ENCODE measurements at places on chromosomes 6 and 20.

GRCh38 chr6:141598487-141598886, 534.2 kb upstream of the GJE1 start:
- peak; percentile 9 for DNase-seq

DNA sequence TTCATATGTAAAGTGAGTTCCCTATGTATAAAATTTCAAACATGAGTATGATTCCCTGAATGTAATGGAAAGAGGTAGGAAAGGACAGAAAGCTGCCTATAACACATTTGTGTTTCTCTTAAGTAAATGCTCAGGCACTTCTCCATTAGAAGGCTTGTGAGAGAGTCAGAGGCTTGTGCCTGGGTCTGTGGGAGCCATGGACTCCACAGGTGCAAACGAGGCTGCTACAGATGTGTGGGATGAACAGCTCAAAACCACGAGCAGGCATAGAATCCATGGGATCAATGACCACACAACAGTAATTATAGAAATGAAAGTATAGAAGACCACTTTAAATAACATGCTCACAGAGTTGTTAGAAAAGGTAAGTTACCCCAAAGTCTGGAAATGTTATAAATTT, 134.4 kb downstream of the ARID1B start:
- DNase-seq, result no peak

- peak; percentile 22 for DNase-seq
These were observed 206.3 kb downstream of the PREX1 start for GRCh38 chr20:48621376-48622078.

- DNase-seq, result no peak
These were observed 222.1 kb upstream of the RREB1 start for GRCh38 chr6:6885521-6886170.

GRCh38 chr6:69783108-69783507, 13.7 kb downstream of the LMBRD1 start:
- DNase-seq, result no peak

- no peak for DNase-seq
These were observed 128.7 kb downstream of the TMEM242 start for GRCh38 chr6:157194643-157195042.

DNA sequence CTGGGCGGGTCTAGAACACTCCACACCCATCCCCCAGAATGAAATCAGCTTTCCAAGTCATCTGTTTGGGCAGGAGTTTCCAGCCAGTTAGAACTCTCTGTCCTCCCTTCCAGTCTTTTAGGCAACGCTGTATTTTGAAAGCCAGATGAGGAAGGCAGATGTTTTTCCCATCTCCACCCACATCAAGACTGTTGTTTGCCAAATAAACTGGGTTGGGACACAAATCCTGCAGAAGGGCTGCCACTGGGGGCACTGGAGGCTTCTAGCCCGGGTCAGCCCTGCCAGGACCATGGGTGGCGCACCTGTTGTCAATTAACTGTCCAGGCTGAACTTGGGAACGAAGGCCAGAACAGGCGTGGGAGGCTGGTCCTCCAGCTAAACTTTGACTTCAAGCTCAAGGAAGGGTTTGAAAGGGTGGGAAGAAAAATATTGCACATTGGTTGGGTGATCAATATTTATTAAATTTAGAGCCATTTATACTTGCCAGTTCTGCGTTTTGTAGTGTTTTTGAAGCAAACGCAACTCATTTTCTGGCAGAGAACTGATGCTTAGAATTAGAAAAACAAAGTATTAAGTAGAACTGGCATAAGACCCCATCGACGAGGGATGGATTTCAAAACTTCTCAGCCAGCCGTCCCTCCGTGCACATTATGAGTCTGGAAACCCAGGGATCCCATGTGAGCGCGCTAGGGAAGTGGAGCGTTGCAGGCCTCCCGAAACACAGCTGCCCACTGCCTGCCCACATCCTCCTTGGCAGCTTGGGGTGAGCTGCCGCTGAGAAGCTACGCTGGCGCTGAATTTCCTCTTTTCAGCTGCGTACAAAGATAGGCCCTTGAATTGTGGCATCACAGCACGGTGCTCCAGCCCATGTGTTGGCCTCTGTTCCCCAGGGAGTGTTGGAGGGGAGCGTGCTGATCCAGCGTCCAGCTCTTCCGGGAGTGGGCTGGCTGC, 297.4 kb downstream of the QKI start:
- peak; percentile 69 for DNase-seq

GRCh38 chr20:48149902-48150301, 364.6 kb upstream of the SULF2 start:
- no peak for DNase-seq

DNA sequence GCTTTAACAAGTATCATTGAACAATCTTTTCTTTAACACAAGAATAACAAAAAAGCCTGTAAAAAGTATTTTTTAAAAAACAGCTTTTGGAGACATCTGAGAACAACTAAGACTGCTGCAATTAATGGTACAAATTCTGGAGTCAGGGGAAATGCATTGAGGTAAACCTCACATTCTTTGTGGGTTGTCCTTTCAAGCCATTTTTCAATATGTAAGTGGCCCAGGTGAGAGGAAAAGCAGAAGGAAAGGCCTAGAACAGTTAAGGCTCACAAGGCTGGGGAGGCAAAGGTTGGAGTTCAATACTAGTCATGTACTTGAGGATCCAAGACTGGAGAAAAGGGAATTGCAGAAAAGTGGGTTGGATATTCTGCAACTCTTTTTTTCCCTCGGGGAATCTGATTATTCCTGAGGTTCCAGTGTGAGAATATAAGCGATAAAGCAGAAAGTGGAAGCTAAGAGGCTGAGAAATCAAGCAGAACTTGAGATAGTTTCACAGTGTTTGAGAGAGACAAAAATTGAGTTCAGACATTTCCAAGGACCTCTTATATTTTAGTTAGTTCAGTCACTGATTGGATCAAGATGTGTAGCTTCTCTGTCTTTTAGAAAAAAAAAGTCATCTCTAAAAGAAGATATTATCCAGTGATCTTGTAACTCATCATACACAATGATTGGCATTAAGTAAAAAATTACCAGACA, 25.0 kb upstream of the TXLNB start:
- DNase-seq, result no peak

GRCh38 chr6:28985462-28986164, 19.5 kb downstream of the ZNF311 start:
- peak; percentile 98 for DNase-seq

DNA sequence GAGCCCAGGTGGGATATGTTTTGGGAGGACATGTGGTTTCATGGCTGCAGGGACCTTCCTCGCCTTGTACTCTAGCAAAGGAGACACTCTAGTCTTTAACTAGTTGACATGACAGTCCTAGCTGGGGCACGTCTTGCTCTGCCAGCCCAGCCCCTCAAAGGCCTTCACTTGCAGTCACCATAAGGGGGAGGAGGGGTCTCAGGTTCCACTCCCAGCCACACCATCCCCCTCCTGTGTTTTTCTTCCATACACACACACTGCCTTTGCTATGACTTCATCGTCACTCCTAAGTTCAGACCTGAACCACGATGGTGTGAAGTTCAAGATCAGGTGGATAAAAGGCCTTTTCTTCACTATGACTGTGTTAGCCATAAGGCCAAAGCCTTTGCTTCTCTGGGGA, 13.5 kb downstream of the ULBP1 start:
- no peak for DNase-seq

DNA sequence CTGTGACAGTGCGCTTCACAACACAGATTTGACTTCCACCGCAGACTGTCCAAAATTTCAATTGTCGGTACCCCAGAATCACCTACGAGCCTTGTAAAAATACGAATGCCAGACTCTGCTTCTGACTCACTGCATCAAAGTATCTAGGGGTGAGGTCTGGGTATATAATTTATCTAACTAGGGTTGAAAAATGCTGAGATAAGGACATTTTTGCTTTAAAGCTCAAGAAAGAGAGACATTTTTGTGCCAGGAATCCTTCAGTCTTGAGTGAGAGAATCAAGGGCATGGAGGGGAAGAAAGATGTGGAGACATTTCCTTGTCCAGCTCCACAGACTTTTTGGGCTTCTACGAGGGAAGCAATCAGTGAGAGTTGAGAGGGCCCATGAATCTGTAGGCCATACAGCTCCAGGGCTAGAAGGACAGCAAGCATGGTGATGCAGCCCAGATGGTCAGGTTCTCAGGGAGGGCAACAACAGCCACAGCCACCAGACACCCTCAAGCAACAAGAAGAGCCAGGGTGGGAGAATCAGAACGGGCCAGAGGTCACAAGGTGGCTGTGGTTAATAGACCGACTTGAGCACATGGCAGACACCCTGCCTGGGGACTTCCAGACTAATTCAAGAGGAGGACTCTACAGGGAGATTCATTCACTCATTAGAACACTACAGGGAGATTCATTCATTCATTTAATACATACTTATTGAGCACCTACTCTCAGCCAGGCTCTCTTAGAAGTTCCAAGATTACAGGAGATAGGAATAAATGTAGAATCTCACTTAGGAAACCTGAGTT, 211.1 kb upstream of the PRDM1 start:
- no peak for DNase-seq

GRCh38 chr6:21710908-21711627, 117.5 kb downstream of the SOX4 start:
- DNase-seq, result no peak

- DNase-seq, result peak; percentile 77
These were observed 371.4 kb downstream of the HDGFL1 start for GRCh38 chr6:22940581-22941290.

DNA sequence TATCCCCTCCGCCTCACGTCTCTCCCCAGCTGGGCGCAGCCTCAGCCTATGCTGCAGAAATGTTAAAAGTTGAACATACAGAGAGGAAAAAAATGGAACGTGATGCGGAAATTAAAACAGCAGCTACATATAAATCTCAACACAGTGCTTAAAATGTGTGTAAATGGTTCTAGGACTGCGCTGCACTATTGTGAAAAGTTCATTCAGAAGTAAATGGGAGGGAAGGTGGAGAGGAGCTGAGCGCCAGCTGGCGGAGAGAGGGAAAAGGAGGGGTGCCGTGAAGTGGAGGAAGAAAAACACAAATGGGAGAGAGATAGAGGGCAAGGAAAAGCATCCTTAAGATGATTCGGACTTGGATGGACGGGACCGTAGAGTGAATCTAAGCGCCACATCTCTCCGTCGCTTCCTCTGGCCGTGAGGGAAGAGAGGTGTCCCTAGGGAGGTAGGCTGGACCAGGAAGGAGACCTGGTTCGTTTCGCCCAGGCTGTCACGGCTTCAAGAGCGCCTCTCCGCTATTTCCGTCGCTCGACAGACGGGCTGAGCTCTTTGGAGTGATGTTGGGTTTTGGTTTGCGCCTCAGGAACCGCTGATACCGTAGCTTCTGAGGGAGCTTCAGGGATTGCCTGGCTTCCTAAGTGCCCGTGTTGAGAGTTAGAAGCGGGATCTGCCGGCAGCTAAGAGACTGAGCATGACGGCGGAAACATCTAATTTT, 113.7 kb downstream of the TRIM27 start:
- DNase-seq, result no peak

DNA sequence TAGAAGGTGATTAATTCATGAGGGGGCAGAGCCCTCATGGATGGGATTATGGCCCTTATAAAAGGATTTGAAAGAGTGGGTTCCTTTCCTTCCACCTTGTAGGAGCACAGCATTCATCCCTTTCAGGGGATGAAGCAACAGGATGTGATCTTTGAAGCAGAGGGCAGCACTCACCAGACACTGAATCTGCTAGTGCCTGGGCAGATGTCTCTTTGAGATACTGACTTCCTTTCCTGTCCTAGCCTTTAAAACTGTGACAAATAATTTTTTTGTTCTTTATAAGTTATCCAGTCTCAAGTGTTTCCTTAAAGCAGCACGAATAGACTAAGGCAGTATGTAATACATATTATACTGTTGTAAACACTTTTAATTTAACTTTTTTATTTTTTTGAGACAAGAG, 538.6 kb upstream of the RNF217 start:
- DNase-seq, result no peak

GRCh38 chr6:52992980-52993920, 1.8 kb downstream of the GSTA4 start:
- peak; percentile 56 for DNase-seq

DNA sequence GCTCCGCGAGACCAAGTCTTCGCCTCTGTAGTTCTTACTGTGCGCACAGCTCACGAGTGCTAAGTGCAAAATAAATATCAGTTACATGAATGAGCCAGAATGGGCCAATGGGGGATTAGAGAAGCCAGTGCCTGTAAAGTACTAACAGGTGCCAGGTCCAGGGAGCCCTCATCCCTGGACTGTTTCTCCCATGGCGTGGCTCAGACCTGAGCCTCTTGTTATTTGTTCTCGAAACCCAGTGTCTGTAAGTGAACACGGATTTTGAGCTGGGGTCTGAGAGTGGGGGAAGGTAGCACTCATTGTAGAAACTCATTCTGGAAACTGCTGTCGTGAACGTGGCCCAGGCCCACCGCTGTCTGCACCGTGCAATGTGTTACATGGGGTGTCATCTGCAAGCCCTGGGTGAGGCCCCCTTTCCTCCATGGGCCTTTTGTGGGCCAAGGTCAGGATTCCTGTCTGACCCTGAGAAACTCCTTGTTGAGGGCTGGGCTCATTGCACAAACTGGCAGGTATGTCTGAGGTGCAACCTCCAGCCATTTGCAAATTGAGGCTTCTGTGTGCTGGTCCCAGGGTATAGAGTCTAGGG, 154.7 kb downstream of the SYCP2 start:
- DNase-seq, result no peak

GRCh38 chr6:112372226-112372806, 25.2 kb downstream of the RFPL4B start:
- DNase-seq, result peak; percentile 48

All from AG10803 (cell line).